CD4-positive, alpha-beta T cell treated with Interleukin-2 at 100 ng/mL for 4 hours (primary cell): ENCODE measurements at places on chromosomes 16 and 17.

DNA sequence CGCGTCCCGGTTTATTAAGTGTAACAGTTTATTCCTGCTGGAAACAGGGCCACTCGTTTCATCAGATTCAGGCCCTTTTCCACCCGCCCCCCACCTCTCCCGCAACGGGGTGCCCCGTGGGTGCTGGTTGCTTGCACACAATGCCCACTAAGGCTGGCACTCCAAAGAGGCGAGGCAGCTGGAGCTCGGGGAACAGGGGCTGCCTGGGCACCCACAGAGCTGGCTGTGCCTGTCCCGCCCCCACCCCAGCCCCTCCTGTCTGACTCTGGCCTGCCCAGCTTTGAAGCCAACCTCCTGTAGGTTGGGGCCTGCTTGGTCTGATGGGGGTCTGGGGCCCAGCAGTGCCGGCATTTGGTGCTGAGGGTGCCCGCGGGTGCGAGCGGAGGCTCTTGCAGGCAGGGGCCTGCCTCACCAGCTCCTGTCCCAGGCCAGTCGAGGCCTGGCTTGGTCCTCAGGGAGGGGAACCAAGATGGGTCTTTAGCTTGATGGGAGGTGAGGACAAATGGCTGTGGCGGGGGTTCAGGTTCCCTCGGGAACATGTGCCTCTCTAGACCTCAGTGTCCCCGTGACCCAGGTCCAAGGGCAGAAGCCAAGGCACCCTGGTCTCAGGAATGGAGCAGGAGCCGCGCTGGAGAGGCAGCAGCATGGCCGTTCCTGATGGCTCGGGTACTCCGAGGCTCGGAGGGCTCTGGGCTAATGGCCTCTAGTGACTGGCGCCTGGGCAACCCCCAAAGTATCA lies 20.1 kb downstream of the MYBBP1A start:
- no peak for DNase-seq

- no peak for DNase-seq
These were observed 396.8 kb downstream of the SOX9 start for GRCh38 chr17:72517413-72518158.

- DNase-seq: no peak
These were observed 92.5 kb upstream of the RBL2 start for GRCh38 chr16:53341792-53342191.

GRCh38 chr16:5490499-5490898 lies 392.9 kb upstream of the EEF2KMT start:
- DNase-seq: no peak

DNA sequence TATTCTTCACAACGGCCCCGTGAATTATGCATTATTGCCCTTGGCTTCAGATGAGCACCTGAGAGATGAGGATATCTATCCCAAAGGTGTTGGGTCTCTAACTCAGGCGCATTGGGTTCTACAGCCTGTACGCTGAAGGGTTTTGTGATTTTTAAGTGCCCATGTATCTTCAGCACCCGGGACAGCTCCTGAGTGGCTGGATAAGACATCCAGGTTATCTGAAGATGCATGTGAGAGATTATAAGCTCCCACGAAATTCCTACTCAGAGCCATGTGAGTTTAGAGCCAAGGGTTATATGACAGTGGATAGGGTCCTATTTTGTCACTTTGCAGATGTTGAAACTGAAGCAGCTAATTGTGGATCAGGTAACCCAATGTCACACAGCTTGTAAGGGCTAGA lies 612.3 kb upstream of the EEF2KMT start:
- DNase-seq: no peak

DNA sequence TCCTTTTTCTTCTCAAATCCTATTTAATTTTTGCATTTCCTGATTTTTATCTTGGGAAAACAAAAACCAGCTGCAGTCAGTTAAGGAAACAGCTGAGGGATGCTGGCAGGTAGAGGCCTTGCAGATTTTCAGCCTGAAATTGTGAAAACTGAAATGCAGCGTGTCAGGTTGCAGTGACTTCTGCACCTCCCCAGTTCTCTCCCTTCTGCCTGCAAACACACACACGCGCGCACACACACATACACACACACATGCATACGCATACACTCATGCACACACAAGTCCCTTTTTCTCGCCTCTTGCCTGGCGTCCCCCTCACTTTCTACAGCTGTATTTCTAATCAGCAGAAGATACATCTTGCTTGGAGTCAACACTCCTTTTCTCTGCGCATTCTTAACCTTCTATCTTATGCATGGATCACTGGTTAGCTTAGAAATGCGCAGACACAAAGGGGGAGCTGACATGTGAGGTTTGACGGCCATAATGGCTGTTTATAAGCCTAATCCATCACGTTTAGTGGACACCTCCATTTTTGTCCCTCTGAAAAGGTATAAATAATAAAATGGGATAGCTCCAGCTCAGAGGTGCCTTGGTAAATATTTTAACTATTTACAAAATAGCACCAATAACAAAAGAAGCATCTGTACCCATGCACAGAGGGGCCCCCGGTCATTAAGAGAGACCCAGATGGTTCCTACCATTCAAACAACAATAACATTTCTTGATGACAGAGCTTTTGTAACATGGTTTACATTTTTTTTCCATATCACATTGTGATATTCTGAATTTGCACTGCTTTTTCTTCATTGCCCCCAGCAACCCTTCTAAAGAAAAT lies 392.1 kb upstream of the SALL1 start:
- no peak for DNase-seq

DNA sequence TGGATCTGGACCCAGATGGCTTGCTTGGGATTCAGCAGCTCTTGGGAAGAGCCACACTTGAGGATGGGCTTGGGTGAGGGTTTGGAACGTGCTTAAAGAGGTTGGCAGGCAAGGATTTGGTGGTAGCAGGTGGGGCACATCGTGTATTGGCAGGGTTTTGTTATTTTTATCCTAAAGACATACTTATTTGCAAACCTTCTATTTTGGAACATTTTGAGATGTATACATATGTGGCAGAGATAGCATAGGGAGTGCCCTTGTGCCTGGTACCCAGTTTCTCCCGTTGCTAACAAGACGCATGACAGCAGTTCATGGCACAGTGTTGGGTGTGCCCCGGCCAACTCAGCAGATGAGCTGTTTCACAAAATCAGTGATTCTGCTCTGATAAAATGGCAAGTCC lies 9.1 kb downstream of the BANP start:
- DNase-seq: no peak

DNA sequence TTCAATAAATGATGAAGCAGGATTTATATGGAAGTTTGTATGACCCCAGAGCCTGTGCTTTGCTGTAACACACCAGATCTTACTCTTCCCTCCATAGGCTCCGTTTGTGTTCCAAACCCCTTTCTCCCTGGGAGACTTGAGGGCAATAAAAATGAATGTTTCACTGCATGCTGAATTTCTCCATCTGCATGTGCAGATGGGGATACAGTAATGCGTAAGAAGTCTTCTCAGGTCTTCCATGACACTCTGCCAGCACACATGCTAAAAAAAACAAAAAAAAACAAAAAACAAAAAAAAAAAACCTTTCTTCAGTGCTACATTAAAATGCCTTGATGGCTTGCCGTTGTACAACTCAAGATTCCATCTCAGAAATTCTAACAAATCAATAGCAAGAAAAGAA lies 170.2 kb upstream of the ANKFN1 start:
- no peak for DNase-seq

- DNase-seq: no peak
These were observed 27.3 kb upstream of the COG7 start for GRCh38 chr16:23480257-23480656.

- DNase-seq: no peak
These were observed 26.9 kb downstream of the IL4R start for GRCh38 chr16:27340654-27341053.

DNA sequence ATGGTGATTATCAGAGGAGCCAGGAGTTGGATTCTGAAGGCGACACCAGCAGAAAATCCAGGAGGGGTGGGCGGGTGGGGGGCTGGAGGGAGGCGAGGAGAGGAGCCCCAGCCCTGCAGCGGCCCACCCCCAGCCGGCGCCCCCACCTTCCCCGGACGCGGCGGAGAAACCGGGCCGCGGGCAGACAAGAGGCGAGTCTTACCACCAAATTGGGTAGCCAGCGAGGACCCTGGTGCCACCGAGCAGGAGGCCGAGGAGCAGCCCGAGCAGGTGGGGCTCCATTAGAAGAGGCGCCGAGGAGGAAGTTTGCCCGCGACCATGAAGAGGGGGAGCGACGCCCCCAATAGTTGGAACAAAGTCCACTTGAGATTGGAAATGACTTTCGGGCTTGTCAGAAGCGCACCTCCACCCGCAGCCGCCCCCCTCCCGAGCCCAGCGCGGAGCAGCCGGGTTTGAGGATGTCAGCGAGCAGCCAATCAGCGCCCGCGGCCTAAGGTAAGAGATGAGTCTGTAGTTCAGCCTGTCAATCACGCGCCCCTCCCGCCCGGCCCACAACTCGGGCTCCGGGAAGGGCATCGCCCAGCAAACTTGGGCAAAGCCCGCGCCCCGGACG lies at the start of gene WNT3:
Gene WNT3 (minus strand): TSS at position 377 of the 613 bp plus-strand sequence. CDS start 95 bp downstream, at position 282.
- DNase-seq: peak; percentile 50

DNA sequence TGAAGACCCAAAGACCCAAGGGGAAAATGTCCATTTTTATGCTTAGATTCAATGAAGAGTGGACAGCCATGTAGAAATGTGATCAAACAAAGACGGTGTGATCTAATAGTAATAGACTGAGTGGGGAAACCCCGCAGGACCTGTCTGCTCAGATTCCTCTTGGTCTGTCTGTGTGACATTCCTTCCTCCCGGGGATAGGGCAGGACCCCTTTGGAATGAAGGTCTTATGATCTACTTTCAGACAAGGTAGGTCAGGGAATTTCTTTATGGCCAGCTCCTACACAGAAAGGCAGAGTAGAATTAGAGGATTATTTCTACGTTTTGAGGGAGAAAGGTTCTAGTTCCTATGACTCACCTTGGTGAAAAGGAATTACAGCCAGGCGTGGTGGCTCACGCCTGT lies 267.6 kb downstream of the STX8 start:
- no peak for DNase-seq

DNA sequence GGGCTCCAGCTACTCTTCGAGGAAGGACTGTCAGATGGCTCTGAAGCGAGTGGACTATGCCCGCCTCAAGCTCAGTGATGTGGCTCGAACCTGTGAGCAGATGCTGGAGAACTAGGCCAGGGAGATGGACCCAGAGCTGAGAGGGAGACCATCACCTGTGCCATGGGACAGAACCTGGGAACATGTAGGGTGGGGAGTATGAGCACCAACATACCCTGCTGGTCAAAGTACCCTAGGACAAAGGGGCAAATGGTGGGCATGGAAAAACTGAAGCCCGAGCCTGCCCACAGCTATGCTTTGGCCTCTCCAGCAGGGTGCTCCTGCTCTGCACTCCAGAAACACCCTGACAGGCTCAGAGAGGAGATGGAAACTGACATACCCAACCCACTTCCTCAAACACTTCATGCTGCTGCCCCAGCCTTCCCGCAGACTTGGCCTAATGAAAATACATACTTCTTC lies 1.9 kb downstream of the MED11 start:
- no peak for DNase-seq

GRCh38 chr17:21843318-21843865 lies 151.1 kb downstream of the KCNJ18 start:
- no peak for DNase-seq

DNA sequence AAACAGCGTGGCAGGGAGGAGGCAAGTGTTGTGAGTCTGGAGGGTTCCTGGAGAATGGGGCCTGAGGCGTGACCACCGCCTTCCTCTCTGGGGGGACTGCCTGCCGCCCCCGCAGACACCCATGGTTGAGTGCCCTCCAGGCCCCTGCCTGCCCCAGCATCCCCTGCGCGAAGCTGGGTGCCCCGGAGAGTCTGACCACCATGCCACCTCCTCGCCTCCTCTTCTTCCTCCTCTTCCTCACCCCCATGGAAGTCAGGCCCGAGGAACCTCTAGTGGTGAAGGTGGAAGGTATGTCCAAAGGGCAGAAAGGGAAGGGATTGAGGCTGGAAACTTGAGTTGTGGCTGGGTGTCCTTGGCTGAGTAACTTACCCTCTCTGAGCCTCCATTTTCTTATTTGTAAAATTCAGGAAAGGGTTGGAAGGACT lies at the start of gene CD19:
Gene CD19 (plus strand): TSS at position 171 of the 425 bp plus-strand sequence. CDS start 30 bp downstream, at position 201.
- no peak for DNase-seq

DNA sequence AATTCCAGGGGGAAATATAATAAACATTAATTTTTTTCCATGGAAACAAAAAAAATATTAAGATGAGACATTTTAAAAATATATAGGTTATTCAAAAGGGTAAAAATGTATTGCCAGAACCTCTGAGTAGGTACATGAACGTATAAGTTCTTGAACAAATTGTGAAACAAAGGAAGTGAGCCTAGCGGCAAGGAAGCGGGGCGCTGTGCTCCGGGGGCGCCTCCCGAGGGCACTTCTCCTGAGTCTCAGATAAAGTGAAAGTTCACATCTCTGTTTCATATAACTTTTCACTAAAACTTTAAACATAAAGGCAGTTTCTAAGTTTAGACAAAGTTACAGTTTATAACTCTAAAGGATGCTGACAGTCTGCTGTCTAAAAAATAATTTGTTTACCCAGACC lies 52.3 kb downstream of the TNRC6C start:
- DNase-seq: no peak

DNA sequence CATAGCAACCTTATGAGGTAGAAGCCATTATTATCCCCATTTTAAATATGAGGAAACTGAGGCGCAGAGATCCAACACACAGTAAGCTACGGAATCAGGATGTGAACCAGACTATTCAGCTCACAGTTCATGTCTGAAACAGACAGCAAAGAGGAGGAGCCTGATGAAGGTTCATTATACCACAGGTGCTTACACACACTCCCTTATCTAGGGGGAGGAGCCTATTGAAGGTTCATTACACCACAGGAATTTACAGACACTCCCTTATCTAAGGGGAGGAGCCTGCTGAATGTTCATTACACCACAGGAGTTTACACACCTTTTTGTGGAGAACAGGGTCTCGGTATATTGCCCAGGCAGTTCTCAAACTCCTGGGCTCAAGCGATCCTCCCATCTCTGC lies 21.9 kb downstream of the C16orf95 start:
- no peak for DNase-seq

- no peak for DNase-seq
These were observed 49.4 kb upstream of the GSG1L start for GRCh38 chr16:28112908-28113307.

DNA sequence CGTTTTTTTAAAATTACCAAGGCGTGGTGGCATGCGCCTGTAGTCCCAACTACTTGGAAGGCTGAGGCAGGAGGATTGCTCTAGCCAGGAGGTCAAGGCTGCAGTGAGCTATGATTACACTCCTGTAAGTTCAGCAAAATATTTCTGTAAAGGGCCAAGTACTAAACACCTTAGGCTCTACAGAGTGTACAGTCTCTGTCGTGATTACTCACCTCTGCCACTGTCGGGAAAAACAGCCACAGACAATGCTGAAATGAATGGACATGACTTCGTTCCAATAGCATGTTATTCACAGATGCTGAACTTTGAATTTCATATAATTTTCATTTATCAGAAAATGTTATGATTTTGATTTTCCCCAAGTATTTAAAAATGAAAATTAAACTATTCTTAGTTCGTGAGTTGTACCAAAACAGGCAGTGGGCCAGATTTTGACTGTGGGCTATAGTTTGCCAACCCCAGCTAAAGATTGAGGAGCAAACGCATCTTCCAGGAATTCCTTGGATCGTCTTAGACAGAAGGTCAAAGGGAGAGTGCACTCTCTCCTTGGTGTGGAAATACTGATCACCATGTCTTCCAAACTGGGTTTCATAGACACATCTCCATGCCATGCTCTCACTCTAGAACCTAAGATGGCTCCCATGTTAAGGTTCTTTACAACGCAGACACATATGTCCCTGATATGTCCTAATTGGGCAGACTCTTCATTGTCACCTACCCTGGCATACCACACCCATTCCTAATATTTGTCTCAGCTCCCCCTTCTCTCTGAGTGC lies 89.5 kb downstream of the MARF1 start:
- no peak for DNase-seq
